Ammon's horn (tissue), 1 donor: ENCODE measurements at places on chromosomes 6 and 20.

GRCh38 chr6:38443352-38444144, 196.2 kb downstream of the BTBD9 start:
- DNase-seq: peak; percentile 68

GRCh38 chr6:75843396-75843795, 94.4 kb downstream of the MYO6 start:
- DNase-seq: no peak

DNA sequence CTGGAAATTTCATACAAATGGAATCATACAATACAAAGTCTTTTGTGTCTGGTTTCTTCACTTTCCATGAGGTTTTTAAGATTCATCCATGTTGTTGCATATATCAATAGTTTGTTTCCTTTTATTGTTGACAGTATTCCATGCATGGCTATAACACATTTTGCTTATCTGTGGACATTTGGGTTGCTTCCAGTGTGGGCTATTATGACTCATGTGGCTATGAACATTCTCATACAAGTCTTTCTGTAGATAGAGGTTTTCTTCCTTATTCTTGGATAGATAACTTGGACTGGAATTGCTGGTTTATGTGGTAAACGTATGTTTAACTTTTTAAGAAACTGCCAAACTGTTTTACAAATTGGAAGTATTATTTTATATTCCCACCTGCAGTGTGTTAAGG, 30.0 kb upstream of the KIF6 start:
- DNase-seq: no peak

- no peak for DNase-seq
These were observed 160.7 kb upstream of the PDE10A start for GRCh38 chr6:165823609-165824326.

DNA sequence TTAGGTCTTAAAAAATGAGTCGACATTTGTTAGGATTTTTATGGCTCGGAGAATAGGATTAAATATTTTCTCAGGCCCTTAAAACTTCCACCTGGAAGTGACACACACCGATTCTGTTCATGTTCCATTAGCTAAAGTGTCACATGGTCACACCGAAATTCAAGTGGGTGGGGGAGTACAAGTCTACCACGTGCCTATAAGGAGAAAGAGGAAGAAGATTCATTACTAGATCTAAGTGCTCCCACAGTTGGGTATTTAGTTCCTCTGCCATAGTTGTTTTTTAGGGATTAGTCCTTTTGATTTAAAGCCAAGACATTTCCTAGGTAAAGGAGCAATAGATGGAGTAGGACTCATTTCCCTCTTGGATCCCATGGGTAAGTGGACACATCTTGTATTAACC, 4.9 kb upstream of the TOX2 start:
- no peak for DNase-seq

- peak; percentile 60 for DNase-seq
These were observed 1.4 kb downstream of the BACH2 start for GRCh38 chr6:90294989-90295853.

- DNase-seq: peak; percentile 72
These were observed 334.9 kb upstream of the JARID2 start for GRCh38 chr6:14910692-14911547.

DNA sequence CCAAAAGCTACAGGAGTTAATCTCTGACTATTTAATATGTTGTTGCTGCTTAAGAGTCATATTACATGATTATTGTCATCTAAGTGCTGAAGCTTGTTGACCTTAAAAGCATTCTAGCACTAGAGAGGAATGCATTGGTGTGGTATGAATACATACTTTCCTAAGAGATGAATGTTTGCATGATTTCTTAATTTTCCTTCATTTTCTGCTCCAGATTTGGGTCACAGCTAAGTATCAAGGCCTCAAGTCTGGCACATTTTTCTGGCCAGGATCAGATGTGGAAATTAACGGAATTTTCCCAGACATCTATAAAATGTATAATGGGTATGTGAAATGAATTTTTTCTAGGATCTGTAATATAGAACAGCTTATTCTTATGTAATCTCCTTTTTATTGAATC, 53.6 kb downstream of the ENPP1 start:
- DNase-seq: no peak

- no peak for DNase-seq
These were observed 6.2 kb upstream of the CD93 start for GRCh38 chr20:23092384-23092756.

GRCh38 chr20:32912688-32913087, 54.0 kb downstream of the EFCAB8 start:
- DNase-seq: no peak

- DNase-seq: no peak
These were observed 57.3 kb downstream of the UBE2V1 start for GRCh38 chr20:50055524-50056083.

DNA sequence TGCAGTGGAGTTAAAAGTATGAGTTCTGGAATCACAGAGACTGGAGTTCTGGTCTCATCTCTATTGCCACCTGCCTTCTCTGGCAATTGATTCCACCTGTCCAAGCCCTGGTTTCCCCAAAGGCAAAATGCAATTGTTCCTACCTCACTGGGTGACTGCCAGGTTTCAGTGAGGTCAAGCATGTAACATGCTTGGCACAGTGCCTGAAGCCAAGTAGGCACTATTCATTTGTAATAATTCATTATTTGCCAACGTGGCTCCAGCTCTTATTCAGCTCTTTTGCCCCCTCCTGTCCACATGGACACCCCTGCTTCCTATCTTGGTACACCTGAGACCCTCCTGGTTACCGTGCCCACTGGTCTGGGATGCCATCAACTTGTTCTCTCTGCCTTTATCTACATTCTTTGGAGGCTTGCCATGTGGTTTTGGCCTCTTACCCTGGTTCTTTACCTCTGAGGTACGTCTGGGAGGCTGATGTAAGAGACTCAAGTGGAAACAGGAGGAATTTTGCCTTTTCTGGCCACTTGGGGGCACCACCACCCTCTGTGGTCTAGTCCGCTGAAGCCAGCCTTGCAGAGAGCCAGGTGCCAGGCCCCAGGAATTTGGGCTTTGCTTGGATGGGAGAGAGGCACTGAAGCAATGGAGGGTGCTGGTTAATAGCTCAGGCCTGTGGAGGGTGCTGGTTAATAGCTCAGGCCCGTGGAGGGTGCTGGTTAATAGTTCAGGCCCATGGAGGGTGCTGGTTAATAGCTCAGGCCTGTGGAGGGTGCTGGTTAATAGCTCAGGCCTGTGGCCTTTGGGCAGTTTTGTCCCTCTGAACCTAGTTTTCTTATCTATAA, 1.7 kb downstream of the KCNK15 start:
- peak; percentile 80 for DNase-seq

GRCh38 chr6:144372611-144373594, 87.8 kb downstream of the UTRN start:
- DNase-seq: no peak

GRCh38 chr20:47544240-47544639, 42.6 kb downstream of the NCOA3 start:
- no peak for DNase-seq

- DNase-seq: no peak
These were observed 25.6 kb downstream of the COL20A1 start for GRCh38 chr20:63318391-63319163.

- DNase-seq: no peak
These were observed 90.9 kb upstream of the MC3R start for GRCh38 chr20:56157530-56158203.

GRCh38 chr20:6657111-6657510, 110.4 kb upstream of the BMP2 start:
- no peak for DNase-seq

- DNase-seq: no peak
These were observed 6.2 kb downstream of the COL9A3 start for GRCh38 chr20:62822788-62823651.

DNA sequence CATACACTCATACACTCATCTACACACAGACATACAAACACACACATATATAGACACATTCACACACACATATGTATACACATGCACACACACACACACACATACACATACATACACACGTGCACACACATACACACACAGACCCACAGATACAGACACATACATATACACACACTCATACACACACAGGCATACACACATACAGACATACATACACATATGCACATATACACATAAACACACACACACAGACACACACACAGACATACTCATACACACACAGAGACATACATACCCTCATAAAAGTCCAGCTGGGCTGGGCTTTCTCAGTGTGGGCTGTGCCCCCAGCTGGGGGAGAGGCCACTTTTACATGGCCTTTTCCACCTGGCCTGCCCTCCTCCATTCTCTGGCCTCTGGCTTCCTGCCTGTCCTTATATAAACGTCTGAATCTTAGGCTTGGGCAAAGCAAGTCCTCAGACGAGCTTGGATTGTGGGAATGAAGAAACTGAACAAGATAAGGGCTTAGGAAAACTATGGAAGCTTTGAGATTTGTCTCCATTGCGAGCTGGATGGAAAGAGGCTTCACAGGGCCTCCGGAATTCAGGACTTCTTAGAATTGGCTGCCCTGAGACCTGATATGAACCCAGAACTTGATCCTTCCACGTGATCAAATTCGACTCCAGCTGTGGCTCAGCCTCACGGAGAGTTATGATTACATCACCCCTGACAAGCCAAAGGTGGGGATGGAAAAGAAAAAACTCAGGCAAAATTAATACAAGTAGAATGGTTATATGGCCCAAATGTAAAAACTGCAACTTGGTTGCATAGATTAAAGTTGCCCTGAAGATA, 22.5 kb upstream of the CST3 start:
- no peak for DNase-seq

GRCh38 chr20:59094576-59094975, 52.0 kb upstream of the PRELID3B start:
- DNase-seq: no peak

GRCh38 chr20:53652859-53653517, 59.3 kb upstream of the ZNF217 start:
- no peak for DNase-seq

GRCh38 chr20:62356589-62357186, 10.4 kb downstream of the LAMA5 start:
- no peak for DNase-seq

- no peak for DNase-seq
These were observed 47.9 kb upstream of the CITED2 start for GRCh38 chr6:139422105-139423036.
